ENCODE measurements at places on chromosomes 7 and 10.
A peak's percentile ranks its signal among the peaks of the same experiment; 100 is the strongest.

GRCh38 chr10:123348691-123349572 lies 194.7 kb downstream of the BUB3 start:
- ATAC-seq, result no peak

DNA sequence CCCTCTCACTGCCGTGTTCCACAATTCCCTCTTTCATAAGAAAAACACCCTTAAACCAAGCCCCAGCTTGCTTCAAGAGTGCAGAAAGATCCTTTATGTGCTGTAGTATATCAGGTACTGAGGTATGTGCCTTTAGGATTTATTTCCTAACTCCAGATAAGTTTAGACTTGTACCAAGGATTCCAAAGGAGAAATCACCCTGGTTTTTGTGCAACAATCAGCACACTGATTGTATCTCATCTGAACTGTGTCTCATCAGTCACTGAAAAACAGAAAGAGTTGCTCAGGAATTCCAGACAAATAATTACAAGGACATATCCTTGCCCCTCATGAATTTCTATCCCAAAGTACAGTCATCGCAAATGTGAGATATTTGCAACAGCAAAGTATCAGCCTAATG lies 77.2 kb upstream of the PTPRZ1 start:
- no peak for ATAC-seq

GRCh38 chr7:139127648-139128047 lies 18.1 kb upstream of the ZC3HAV1 start:
- peak; percentile 57 for ATAC-seq

DNA sequence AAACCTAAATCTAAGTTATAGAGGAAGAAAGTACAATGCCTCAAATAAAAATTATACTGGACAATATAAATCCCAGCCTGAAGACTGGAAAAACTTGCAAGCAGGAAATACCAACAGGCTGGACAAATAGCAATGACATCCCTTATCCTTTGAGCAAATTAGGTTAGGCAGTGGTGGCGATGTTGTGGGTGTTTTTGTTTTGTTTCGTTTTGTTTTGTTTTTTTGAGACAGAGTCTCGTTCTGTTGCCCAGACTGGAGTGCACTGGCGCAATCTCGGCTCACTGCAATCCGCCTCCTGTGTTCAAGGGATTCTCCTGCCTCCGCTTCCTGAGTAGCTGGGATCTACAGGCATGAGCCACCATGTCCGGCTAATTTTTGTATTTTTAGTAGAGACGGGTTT lies 57.3 kb upstream of the TES start:
- ATAC-seq, result no peak

- ATAC-seq, result peak; percentile 88
These were observed 101.0 kb downstream of the SKIDA1 start for GRCh38 chr10:21424459-21424861.

GRCh38 chr7:38699471-38699870 lies 68.3 kb upstream of the AMPH start:
- ATAC-seq, result peak; percentile 37

- no peak for ATAC-seq
These were observed 1.7 kb downstream of the EGFR start for GRCh38 chr7:55020466-55020871.

DNA sequence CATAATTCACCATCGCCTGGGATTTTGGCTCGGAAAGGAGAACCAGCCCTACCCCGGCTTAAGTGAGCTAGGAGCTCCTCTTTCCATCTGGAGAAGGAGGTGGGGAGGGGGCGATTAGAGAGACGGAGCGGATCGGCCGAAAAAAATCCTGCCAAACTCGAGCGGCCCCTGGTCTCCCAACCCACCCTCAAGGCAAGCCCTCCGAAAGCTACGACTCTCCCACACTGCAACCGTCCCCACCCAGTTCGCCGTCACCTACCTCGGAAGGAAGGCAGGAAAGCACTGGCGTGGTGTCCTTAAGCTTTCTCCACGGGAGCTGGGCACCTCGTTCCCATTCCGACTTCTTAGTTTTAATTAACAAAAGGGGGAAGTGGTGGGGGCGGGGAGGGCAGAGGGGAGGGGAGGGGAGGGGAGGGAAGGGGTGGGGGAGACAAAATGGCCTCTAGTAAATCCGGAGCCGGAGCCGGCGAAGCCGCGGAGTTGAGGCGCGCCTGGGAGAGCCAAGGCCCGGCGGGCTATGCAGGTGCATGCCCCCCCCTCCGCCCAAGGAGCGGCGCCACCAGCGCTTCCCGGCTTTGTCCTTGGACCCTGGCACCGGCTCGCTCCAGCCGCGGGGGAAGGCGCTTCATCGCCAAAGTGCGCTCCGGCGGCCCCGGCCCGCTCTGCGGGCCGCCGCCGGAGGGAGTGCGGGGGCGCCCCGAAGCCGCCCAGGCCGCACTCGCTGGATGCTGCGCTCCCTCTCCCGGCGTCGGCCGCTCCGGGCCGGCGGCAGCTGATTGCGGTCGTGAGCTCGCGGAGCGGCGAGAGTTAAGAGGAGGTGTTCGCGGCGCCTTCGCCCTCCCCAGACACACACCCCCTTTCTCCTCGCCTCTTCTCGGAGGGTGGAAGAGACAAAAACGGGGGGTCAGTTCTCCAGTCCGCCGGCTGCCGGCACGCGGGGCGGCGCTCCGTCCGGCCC lies at the start of gene LRRC4:
Gene LRRC4, minus strand, starts transcription at position 784 of the 958 bp plus-strand sequence. CDS start 797 bp downstream, outside the sequence.
- ATAC-seq, result peak; percentile 64

GRCh38 chr10:124319926-124320391 lies 98.8 kb downstream of the OAT start:
- ATAC-seq, result no peak

GRCh38 chr7:142685877-142686508 lies 63.3 kb upstream of the PRSS1 start:
- no peak for ATAC-seq

- ATAC-seq, result peak; percentile 75
These were observed 34.5 kb upstream of the RBM20 start for GRCh38 chr10:110609605-110610004.

- no peak for ATAC-seq
These were observed 298.0 kb upstream of the NRP1 start for GRCh38 chr10:33632432-33632831.

DNA sequence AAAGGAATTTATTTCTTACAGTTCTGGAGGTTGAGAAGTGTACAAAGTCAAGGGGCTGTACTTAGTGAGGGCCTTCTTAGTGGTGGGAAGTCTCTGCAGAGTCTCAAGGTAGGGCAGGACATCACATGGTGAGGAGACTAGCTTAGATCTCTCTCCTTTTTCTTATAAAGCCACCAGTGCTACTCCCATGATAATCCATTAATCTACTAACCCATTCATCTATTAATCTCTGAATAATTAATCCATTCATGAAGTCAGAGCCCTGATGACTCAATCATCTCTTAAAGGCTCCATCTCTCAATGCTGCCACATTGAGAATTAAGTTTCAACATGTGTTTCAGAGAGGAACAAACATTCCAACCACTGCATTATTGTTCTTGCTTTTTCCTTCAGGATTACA lies 64.4 kb upstream of the CSTF2T start:
- no peak for ATAC-seq

- no peak for ATAC-seq
These were observed 24.9 kb upstream of the STK17A start for GRCh38 chr7:43557831-43558495.

GRCh38 chr7:83326223-83326622 lies 163.5 kb upstream of the PCLO start:
- ATAC-seq, result no peak
